Thyroid gland (tissue), 4 donors: ENCODE measurements at places on chromosomes 7 and 10.
A peak's percentile ranks its signal among the peaks of the same experiment; 100 is the strongest.

GRCh38 chr7:2873686-2874551, 29.8 kb upstream of the GNA12 start:
- DNase-seq = no peak
- no peaks in the 10 kb centered on the region for H3K4me1 ChIP-seq
- no peaks in the 10 kb centered on the region for H3K36me3 ChIP-seq
- no peak overlapping the region for H3K27ac ChIP-seq

- H3K36me3 ChIP-seq = no peaks in the 10 kb centered on the region
- H3K27ac ChIP-seq = no peak overlapping the region
- no peak for DNase-seq
These were observed 12.6 kb downstream of the MYPN start for GRCh38 chr10:68121852-68122251.

GRCh38 chr10:35577926-35578617, 27.1 kb upstream of the GJD4 start:
- no peak overlapping the region for H3K27ac ChIP-seq
- no peaks in the 10 kb centered on the region for H3K4me1 ChIP-seq
- no peak overlapping the region for H3K4me3 ChIP-seq
- H3K27me3 ChIP-seq = no peaks in the 10 kb centered on the region
- H3K36me3 ChIP-seq = no peaks in the 10 kb centered on the region

GRCh38 chr7:143499246-143499645, 21.6 kb downstream of the TAS2R41 start:
- DNase-seq = no peak
- no peaks in the 10 kb centered on the region for H3K27me3 ChIP-seq
- H3K27ac ChIP-seq = peak overlapping the region; percentile 42

GRCh38 chr7:150949971-150950491, 28.1 kb downstream of the KCNH2 start:
- H3K36me3 ChIP-seq = no peaks in the 10 kb centered on the region
- no peak for DNase-seq
- H3K27ac ChIP-seq = no peak overlapping the region
- peaks cover 10% of the 10 kb centered on the region for H3K27me3 ChIP-seq
- H3K4me3 ChIP-seq = no peak overlapping the region

GRCh38 chr7:56019501-56019900, 31.7 kb downstream of the PSPH start:
- no peak overlapping the region for H3K27ac ChIP-seq
- no peak overlapping the region for H3K4me3 ChIP-seq
- H3K4me1 ChIP-seq = no peaks in the 10 kb centered on the region
- no peaks in the 10 kb centered on the region for H3K36me3 ChIP-seq
